Esophagus squamous epithelium (tissue), 5 donors: ENCODE measurements at places on chromosomes 13 and 19.

DNA sequence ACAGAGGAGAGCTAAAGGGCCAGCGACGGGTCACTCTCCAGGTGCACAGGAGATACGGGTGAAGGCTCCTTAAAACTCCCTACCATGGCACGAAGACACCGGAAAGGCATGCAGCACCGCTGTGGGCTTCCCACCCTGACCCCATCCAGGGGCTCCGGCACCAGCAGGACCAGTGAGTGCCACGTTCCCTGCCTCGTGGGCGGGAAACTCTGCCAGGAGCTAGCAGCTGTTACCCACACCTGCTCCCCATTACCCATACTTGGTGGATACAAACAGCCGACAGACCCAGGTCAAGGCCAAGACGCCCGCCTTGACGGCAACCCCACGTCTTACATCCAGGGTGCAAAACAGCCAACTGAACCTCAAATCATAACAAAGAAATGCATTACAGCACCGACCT, 56.7 kb downstream of the GNG7 start:
- no peak for DNase-seq

DNA sequence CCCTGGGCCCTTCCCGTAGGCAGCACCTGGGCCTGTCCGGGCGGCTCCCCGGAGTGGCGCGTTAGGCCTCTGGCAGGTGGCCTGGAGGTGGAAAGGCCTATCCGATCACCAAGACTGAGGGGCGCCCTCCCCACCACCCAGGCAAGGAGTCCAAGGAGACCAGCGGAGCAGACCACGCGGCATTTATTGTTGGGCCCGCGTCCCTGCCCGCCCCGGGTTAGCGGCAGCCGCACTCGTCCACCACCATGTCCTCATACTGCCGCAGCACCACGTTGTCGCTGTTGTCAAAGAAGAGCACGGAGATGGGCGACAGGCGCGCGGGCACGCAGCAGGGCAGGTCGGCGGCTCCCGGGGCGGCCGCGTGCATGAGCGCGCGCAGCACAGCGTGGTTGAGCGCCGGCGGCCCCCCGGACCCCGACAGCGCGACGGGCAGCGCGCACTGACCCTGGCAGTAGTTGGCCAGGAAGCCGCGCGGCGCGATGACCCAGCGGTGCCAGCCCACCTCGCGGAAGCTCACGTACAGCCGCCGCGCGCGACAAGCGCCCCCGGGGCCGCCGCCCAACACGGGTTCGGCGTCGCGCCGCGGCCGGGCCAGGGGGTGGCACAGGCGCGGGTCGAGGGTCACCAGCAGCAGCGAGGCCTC, 27.5 kb downstream of the CERS1 start:
- no peak for DNase-seq

- no peak for DNase-seq
Observed at GRCh38 chr19:16581971-16582343, 9.7 kb upstream of the SLC35E1 start.

GRCh38 chr19:48469289-48469881, at the start of gene CYTH2:
Gene CYTH2 (plus strand): TSS chr19:48469369. CDS start chr19:48469508, 139 bp downstream.
- peak; percentile 40 for DNase-seq

DNA sequence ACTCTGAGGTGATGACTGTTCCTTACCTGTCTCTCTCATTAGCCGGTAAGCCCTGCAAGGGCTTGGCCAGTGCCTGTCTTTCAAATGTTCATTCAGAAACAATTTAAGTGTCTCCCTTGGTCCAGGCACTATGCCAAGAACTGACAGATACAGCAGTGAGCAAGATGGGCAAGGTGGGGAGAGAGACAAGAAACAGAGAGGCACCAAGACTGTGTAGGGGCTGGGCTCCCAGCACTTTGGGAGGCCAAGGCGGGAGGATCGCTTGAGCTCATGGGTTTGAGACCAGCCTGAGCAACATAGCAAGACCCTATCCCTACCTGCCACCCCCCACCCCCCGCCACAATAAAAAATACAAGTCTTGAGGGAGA, 1.3 kb upstream of the CCNE1 start:
- DNase-seq = no peak
